ENCODE measurements at places on chromosomes 4 and X.
A peak's percentile ranks its signal among the peaks of the same experiment; 100 is the strongest.

- DNase-seq = no peak
Measured at GRCh38 chr4:15656038-15656470, 897 bp upstream of the FBXL5 start.

DNA sequence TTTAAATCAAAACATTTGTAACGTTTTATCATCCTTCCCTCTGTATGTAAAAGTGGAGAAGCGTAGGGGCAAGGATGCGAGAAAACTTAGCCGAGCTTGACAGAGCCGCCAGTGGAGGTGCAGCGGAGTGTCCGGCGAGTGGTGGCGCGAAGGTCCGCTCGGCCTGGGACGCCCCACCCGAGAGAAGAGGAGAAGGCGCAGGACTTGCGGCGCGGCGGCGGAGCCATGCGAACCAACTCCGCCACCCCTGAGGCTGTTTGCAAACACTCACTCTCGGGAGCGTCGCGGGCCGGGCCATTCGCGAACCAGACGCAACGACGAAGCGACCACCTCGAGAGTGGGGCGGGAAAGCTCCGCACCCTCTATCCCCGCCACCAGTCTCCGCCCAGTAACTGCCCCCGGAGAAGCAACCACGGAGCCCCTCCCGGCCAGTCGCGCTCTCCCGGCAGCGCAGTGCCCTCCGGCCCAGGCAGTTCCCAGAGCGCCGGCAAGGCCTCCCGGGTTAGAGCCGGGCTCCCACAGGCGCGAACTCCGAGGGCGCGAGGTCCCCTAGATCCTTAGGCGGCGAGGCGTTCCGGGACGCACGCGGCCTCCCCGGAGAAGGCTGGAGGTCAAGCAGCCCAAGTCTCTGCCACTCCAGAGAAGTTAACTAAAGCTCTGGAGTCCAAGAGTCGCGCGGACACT is 2.3 kb upstream of the MAB21L2 start:
- DNase-seq = peak; percentile 65

GRCh38 chr4:158816955-158817354 is 48.1 kb downstream of the FNIP2 start:
- DNase-seq = no peak

DNA sequence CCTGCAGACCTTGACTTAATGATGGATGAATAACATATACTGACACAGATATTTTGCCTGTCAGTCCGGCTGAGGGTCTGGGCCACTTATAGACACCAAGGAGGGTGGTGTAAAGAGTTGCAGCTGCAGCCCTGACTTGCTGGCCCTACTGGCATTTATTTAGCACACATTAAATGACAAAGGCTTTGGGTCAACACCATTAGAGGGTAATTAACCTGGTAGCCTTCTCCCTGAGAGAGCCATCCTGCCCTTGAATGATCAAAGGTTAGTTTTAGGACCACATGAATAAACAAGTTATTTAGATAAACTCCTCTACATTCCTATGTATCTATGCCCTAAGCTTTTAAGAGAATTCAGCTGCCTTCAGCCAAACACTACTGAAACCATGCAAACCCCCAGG is 110.8 kb upstream of the DGKK start:
- DNase-seq = no peak

GRCh38 chr4:85606505-85606904 is 131.6 kb downstream of the ARHGAP24 start:
- DNase-seq = no peak

- no peak for DNase-seq
Measured at GRCh38 chr4:56197387-56197786, 189.9 kb downstream of the AASDH start.

Data from nephron progenitor cell (in vitro differentiated cells).